Lung (tissue), 17 donors: ENCODE measurements at places on chromosomes 1 and 21. TPM values are rescaled to one million over a fixed set of nuclear protein-coding genes. Genes with fewer than 3 reads are reported as not detected.
A peak's percentile ranks its signal among the peaks of the same experiment; 100 is the strongest.

DNA sequence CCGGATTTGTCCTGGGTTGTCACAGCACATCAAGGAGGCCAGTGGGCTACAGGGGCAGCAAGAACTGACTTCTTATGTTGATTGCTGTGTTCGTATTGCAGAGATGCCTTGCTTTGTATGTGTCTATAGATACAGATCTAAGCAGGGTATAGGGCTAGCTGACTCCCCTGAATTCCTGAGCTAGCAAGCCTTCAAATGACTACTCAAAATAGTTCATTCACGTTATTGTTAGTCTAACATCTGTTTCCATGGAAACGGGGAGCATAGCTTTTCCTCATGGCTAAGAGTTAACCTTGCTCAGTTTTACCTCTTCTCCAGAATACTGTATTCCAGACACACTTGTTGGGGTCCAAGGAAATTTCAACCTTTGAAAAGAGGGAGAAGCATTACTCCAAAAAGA lies 24.1 kb downstream of the TRIM45 start:
- DNase-seq: no peak

Gene SH2D1B
- total RNA-seq: 1.5 TPM

DNA sequence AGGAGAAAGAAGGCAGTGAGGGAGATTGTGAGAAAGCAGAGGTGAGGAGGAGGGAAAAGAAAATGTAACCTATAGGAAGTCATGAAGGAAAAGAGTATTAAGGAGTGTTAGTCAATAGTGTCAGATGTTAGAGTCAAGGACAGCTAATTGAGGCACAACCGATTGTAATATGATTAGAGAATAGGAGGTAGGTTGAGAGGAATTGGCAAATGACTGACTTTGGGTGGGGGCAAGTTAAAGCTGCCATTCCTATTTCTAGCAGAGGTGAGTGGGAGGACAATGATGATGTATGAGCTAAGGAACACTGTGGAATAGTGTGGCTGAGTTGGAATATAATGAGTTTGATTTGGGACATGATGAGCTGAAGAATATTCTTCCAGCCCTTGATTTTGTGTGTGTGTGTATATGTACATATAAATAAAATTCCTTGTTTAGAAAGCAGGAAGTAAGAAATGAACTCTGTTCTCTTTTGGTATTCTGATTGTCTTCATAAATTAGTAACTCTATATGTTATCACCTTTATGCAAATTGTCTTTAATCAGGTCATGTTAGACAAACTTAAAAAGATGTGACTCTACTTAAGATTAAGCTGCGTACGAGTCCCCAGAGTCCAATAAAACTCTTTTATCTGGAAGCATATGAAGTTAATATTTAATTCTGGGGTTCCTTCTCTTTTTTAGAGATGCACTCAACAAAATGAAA lies 98.4 kb downstream of the FNBP1L start:
- no peak for DNase-seq

Gene MYOM3
- total RNA-seq: 0.55 TPM

GRCh38 chr1:15717418-15718125 lies 18.5 kb upstream of the SLC25A34 start:
- DNase-seq: peak; percentile 67

- DNase-seq: no peak
Measured at GRCh38 chr1:18199462-18199861, 91.9 kb downstream of the IGSF21 start.

Gene C1orf105
- not detected for total RNA-seq

Gene MRPL37
- total RNA-seq: 23.9 TPM

DNA sequence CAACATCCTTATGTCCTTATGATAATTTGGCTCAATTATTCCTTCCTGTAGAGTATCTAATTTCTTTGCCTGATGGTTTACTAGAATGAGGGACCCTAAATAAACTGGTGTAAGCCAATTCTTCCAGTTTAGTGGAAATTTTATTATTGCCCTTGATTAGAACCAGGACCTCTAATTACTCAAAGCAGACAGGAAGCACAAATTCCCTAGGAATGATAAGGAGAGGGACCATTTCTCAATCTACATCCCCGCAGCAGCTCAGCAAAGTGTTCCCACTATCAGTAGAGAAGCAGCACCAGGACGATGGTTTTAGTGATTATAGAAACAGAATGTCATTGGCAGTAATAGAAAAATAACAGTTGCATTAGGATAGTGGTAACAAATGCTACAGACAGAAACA lies 97.1 kb downstream of the PLPPR4 start:
- no peak for DNase-seq

GRCh38 chr1:219909476-219909875 lies 18.9 kb downstream of the SLC30A10 start:
- no peak for DNase-seq
